ENCODE measurements at places on chromosomes 12 and 14.

GRCh38 chr14:60736494-60736893 is 1.9 kb downstream of the MNAT1 start:
- DNase-seq: no peak

DNA sequence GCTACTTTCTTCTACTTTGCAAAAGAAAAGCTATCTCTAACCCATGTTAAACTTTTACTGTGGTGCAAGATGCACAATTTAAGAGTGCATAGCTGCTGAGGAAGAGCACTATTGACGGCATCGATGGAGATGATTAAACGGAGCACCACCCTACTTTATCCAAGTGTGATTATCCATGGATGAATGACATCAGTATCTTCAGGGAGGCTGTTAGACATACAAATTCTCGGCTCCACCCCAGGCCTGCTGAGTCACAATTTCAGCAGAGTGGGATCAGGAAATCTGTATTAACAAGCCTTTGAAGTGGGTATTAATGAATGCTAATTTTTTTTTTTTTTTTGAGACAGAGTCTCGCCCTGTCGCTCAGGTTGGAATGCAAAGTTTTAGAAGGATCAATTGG is 16.2 kb downstream of the SLC2A14 start:
- DNase-seq: no peak

GRCh38 chr12:58148405-58148804 is 207.0 kb downstream of the ATP23 start:
- DNase-seq: no peak

DNA sequence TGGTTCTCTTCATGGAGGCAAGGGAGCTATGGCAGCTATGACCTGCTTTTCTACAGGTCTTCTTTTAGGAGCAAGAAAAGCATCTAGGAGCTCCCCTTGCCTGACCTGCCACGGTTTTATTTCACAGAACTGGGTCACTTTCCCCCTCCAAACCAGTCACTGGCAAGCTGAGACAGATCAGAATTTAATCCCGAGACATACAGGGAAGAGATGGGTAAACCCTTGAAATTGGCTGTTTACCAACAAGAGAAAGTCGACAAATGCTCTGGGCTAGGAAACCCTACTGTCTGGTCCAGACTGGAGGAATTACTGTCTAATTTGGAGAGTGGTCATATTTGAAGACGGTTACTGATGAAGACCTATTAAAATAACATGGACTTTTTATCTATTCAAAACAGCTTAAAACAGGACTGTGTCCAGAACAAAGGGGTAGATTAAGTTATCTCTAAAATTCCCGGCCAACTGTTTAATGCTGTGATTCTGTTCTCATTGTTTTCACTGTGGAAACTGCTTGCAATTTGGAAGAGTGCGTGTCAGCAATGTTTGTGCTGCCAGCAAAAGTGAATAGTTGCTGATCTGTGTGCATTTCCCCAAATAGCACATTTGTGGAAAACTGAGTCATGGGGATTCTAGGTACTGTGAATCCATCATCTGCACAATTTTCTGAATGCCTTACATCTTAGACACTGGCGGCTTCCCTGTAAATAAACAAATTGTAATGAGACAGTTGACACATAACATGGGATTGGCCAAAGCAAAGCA is 73.4 kb upstream of the EEA1 start:
- DNase-seq: no peak

DNA sequence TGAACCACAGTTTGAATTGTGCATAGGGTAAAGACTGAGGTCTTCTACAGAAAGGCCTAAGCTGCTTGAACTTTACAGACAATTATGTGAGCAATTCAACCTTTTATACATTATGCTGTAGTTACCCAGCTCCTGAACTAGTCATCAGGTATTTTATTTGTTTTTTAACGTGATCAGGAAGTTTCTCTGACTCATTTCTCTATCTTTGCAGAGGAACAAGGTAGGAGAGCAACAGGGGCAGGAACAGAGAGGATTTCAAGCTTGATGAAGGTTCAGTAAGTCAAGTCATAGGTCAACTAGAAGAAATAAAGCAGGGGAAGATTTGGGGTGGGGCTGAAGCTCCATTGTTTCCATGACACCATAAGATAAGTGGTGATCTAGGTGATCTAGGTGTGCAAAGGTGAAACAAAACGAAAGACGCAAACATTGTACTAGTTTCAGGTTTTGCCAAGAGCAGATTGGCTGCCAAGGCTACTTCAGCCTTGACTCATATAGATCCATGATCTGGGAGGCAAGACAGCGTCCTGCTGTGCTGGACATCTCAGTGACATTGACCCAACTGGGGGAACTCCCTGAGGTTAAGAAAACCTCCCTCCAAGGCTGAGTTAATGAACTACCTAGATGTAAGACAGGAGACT is 198.1 kb downstream of the DAD1 start:
- no peak for DNase-seq

DNA sequence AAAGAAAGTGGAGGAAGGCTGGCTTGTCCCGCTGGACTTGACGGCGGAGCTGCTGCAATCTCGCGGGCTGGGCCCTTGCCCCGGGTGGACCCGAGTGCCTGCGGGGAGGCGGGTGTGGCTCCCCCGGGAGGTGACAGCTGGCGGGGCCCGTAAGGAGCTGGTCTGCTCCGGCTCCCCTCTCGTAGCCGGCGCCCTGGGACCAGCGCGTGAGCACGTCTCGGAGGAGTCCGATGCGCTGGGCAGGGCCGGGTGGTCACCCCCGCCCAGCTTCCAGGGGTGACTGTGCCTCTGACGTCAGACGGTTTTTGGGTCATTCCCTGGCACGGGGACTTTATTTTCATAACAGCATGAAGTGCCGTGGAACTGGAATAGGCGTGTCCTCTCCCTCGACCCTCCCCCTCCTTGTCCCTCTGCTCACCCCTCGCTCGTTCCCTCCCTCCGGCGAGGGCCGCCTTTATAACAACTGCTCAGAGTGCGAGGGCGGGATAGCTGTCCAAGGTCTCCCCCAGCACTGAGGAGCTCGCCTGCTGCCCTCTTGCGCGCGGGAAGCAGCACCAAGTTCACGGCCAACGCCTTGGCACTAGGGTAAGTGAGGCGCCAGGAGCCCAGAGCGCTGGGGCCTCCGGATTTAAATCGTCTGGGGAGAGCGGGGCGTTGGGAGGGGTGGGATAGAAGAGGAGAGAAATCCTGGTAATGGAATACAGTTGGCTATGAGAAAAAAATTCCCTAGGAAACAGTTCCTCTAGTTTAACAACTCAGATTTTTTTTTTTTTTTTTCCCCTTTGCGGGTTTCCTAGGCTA is at the start of gene GPRC5A:
Gene GPRC5A (plus strand): TSS at position 483 of the 801 bp plus-strand sequence. CDS start 16,688 bp downstream, outside the sequence.
- DNase-seq: peak; percentile 86

- no peak for DNase-seq
Measured at GRCh38 chr14:24937300-24937699, 112.6 kb downstream of the STXBP6 start.

All from right kidney (tissue), 9 donors.